GM23248 (cell line): ENCODE measurements at places on chromosomes 3 and 15. TPM values are rescaled to one million over a fixed set of nuclear protein-coding genes. Genes with fewer than 3 reads are reported as not detected.

GRCh38 chr3:133487920-133488540, 85.5 kb upstream of the CDV3 start:
- H3K4me3 ChIP-seq, result no peak overlapping the region
- DNase-seq, result peak; percentile 53
- no peaks in the 10 kb centered on the region for H3K36me3 ChIP-seq
- peaks cover 15% of the 10 kb centered on the region for H3K4me1 ChIP-seq

DNA sequence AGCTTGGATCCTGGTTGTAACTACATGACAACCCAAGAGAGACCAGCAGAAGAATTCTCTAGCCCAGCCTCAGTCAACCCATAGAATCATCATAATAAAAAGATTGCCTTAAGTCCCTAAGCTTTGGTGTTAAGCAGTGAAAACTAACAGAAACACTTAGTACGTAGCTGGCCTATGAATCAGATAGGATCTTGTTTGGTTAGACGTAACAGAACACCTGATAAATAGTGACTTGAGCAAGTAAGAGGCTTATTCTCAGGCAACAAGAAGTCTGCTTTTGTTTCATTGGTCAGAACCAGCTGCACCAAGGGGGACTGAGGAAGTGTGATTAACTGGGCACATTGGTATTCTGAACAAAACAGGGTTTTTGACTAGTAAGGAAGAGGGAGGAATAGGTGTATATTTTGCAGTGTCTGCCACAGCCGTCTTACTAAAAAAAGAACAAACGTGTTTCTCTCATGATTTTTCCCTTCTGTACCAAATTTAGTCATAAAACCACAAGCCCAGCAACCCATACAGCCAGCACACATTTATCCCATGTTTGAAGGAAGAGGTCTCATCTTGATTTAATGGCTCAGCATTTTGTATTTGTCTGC, 53.3 kb upstream of the GLCE start:
- no peak overlapping the region for H3K4me3 ChIP-seq
- H3K27me3 ChIP-seq, result peaks cover 68% of the 10 kb centered on the region
- no peak for DNase-seq
- H3K27ac ChIP-seq, result no peak overlapping the region
- H3K36me3 ChIP-seq, result no peaks in the 10 kb centered on the region

- no peak overlapping the region for H3K4me3 ChIP-seq
- peaks cover 20% of the 10 kb centered on the region for H3K4me1 ChIP-seq
- peak; percentile 18 for DNase-seq
- H3K36me3 ChIP-seq, result no peaks in the 10 kb centered on the region
- H3K27ac ChIP-seq, result no peak overlapping the region
Observed at GRCh38 chr3:66259566-66260255, 38.9 kb downstream of the SLC25A26 start.

- H3K4me1 ChIP-seq, result peaks cover 27% of the 10 kb centered on the region
- H3K27me3 ChIP-seq, result no peaks in the 10 kb centered on the region
- DNase-seq, result no peak
- no peak overlapping the region for H3K27ac ChIP-seq
- no peaks in the 10 kb centered on the region for H3K36me3 ChIP-seq
Observed at GRCh38 chr3:172560026-172560425, 36.8 kb upstream of the TNFSF10 start.

Gene NEO1
- 13.6 and 14.7 TPM in 2 replicates for total RNA-seq

GRCh38 chr15:27871902-27872260, 227.2 kb downstream of the OCA2 start:
- H3K4me1 ChIP-seq, result no peaks in the 10 kb centered on the region
- no peak overlapping the region for H3K27ac ChIP-seq
- no peaks in the 10 kb centered on the region for H3K27me3 ChIP-seq
- H3K36me3 ChIP-seq, result no peaks in the 10 kb centered on the region
- DNase-seq, result no peak
- no peak overlapping the region for H3K4me3 ChIP-seq

DNA sequence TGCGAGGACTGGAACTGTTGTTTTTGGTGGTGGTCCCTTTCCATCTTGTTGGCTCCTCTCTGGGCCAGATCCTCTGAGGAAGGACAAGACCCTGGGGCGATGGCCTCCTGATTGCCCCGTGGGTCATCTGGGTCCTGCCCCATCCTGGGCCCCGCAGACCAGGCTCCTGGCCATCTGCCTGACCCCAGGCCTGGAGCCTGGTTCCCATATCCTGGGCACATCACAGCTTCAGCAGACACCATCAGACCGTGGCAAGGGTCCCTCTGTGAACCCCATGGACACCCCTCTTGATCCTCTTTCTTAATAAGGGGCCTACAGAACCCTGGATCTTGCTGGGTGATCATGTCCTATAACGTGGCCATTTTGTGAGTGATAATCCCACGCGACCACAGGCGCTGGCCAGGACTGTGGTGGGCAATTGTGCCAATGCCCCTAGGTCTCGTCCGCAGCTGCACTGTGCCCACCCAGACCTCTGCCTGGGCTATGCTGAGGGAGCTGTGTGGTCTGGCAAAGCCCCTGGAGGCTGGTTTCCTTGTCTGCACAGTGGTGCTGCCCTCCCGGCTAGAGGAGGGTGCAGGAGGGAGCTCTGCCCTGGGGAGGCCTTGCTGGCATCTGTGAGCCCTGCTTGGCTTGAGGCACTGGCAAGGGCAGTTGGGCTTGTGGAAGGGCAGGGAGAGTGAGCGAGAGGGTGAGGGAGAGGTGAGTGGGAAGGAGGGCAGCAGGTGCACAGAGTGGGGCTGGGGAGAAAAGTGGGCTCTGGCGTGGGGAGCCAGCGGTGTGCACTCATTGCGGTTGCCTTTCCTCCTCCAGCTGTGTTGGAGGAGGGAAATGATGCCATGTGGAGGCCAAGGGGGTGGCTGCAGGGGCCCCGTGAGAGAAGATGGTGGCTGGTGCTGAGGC, 53.1 kb upstream of the PRR23E start:
- H3K4me1 ChIP-seq, result no peaks in the 10 kb centered on the region
- no peak overlapping the region for H3K4me3 ChIP-seq
- no peak for DNase-seq
- no peaks in the 10 kb centered on the region for H3K36me3 ChIP-seq
- no peak overlapping the region for H3K27ac ChIP-seq

- H3K4me1 ChIP-seq, result no peaks in the 10 kb centered on the region
- no peaks in the 10 kb centered on the region for H3K27me3 ChIP-seq
- H3K36me3 ChIP-seq, result no peaks in the 10 kb centered on the region
Observed at GRCh38 chr15:100635406-100636071, 33.1 kb downstream of the ASB7 start.

Gene PODXL2
- 0.89 and 2.5 TPM in 2 replicates for total RNA-seq

DNA sequence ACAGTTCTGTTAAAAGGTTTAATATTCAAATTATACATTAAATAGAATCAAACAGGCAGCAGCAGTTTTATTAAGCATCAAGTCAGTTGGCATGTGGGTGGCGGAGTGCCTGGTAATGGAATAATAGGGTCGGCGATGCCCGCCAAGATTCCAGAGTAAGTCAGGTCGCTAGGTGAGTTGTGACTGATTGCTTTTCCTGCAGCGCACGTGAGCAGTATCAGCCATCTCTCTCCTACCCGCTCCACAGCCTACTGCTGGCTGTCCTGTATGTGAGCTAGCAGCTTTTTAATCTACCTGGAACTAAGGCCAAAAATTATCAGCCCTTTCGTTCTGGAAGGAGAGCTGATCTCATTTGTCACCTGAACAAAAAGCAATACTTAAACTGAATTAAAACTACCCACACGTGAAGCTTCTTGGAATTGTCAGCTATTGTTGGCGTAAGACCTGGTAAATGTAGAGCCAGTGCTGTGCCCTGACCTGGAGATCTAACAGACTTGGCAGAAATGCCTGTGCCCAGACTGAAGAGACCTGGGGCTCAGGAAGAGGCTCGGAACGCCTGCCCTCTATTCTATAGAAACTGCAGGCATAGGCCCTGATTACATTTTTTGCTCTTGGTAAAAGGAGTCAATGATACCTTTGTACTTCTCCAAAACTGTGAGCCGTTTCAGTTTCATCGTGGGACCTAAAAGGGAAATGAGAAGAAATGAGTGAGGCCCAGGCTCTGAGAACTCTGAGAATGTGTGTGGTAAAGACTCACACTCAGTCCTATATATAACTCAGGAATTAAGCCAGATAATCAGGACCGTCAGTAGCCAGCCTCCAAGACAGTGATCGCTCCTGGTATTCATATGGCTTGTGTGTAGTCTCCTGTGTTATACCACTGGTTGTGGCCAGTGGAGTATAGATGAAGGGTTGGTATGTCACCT, 21.9 kb downstream of the IDH3A start:
- peaks cover 23% of the 10 kb centered on the region for H3K36me3 ChIP-seq
- H3K27me3 ChIP-seq, result no peaks in the 10 kb centered on the region
- DNase-seq, result no peak

GRCh38 chr15:55897560-55898336, 95.7 kb downstream of the NEDD4 start:
- H3K27me3 ChIP-seq, result no peaks in the 10 kb centered on the region
- no peak overlapping the region for H3K4me3 ChIP-seq
- H3K27ac ChIP-seq, result peak overlapping the region; percentile 26; the same call in 1 of the 2 replicates
- H3K36me3 ChIP-seq, result no peaks in the 10 kb centered on the region
- DNase-seq, result peak; percentile 66
- peaks cover 18% of the 10 kb centered on the region for H3K4me1 ChIP-seq

Gene LRRC31
- not detected in 2 replicates for total RNA-seq

- H3K4me3 ChIP-seq, result no peak overlapping the region
- no peaks in the 10 kb centered on the region for H3K36me3 ChIP-seq
- H3K27ac ChIP-seq, result no peak overlapping the region
- no peak for DNase-seq
Observed at GRCh38 chr15:50800715-50801114, 35.2 kb upstream of the SPPL2A start.

- H3K27ac ChIP-seq, result no peak overlapping the region
- no peak overlapping the region for H3K4me3 ChIP-seq
- H3K27me3 ChIP-seq, result no peaks in the 10 kb centered on the region
- H3K36me3 ChIP-seq, result 0 out of 2 replicates have a peak, but pooled peaks cover 6% of the 10 kb centered on the region
Observed at GRCh38 chr3:190616637-190617036, 102.8 kb downstream of the IL1RAP start.

Gene PIF1
- 9.7 and 11.3 TPM in 2 replicates for total RNA-seq

DNA sequence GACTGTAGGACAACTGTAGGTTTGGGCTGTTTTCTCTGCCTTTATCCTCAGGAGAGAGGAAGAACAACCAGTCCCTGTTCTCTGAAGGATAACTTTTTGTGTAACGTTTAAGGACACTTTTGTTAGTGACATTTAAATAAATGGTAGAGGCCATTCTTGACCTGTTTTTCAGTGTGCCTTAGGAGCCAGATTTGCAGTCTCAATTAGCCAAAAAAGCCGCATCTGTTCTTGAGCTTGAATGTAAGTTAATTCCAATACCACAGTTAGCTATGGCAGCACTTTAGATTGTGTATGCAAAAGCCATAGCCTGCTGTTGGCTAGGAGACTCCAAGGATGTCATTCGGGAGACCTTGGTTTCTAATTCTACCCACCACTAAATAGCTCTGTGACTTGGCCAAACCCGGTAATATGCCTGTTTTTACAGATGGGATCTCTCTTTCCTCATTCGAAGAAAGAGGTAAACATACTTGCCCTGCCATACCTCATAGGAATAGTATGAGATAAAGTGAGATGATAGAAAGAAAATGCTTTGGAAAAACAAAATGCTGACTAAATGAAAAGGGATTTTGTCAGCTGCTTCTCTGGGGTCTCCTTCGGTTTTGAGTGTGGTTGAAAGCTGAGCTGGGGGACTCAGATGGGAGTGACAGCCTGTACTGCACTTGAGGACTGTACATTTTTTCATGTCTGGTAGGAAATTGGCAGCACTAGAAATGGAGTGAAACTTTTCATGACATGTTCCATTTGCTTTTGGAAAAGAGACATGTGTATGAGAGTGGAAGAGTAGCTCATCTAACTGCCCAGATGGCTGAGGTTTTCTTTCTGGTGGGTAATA, 57.3 kb upstream of the ROPN1 start:
- no peak overlapping the region for H3K27ac ChIP-seq
- no peaks in the 10 kb centered on the region for H3K4me1 ChIP-seq
- peaks cover 35% of the 10 kb centered on the region for H3K27me3 ChIP-seq

DNA sequence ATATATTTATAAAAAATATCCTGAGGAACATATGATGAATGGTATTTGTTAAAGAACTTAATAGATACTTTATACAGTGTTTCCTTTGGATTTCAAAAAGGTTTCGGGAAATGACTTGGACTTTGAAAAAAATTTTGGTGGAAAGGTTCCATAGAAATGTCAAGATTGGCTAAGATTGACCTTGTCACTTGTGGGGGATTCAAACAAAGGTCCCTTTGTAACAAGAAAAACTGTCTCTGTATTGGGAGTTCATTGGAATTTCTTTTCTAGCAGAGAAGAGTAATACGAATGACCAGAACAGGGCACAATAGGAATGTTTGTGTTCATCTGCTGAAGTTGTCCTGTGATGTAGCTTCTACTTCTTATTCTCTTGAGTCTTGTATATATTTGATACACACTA, 43.2 kb downstream of the ARHGEF26 start:
- no peak overlapping the region for H3K27ac ChIP-seq
- no peak overlapping the region for H3K4me3 ChIP-seq
- H3K36me3 ChIP-seq, result no peaks in the 10 kb centered on the region
- H3K4me1 ChIP-seq, result no peaks in the 10 kb centered on the region

- no peak overlapping the region for H3K27ac ChIP-seq
- H3K4me1 ChIP-seq, result no peaks in the 10 kb centered on the region
- DNase-seq, result peak; percentile 18
- no peak overlapping the region for H3K4me3 ChIP-seq
Observed at GRCh38 chr3:155791190-155791589, 14.9 kb downstream of the C3orf33 start.

- no peaks in the 10 kb centered on the region for H3K36me3 ChIP-seq
- H3K4me3 ChIP-seq, result no peak overlapping the region
- peak; percentile 26 for DNase-seq
Observed at GRCh38 chr3:12461097-12461649, 23.1 kb upstream of the TSEN2 start.

Gene PDE8A
- 22.7 and 28.5 TPM in 2 replicates for total RNA-seq

DNA sequence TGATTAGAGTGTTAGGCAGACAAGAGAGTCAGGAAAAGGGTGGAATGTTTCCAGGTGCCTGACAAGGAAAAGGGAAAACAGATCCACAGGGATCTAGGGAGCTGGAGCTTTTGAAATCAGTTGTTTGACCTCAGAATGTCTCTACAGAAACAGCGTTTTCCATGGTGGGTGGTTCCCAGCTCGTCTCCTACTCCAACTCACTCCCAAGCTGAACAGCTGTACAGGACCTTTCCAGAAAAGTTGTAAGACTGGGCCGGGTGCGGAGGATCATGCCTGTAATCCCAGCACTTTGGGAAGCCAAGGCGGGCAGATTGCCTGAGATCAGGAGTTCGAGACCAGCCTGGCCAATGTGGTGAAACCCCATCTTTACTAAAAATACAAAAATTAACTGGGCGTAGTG, 55.7 kb upstream of the RYK start:
- no peak overlapping the region for H3K4me3 ChIP-seq
- peaks cover 25% of the 10 kb centered on the region for H3K4me1 ChIP-seq
- H3K36me3 ChIP-seq, result no peaks in the 10 kb centered on the region
- no peak overlapping the region for H3K27ac ChIP-seq
- H3K27me3 ChIP-seq, result no peaks in the 10 kb centered on the region
- no peak for DNase-seq

Gene ACTC1
- 7.6 and 21.4 TPM in 2 replicates for total RNA-seq

DNA sequence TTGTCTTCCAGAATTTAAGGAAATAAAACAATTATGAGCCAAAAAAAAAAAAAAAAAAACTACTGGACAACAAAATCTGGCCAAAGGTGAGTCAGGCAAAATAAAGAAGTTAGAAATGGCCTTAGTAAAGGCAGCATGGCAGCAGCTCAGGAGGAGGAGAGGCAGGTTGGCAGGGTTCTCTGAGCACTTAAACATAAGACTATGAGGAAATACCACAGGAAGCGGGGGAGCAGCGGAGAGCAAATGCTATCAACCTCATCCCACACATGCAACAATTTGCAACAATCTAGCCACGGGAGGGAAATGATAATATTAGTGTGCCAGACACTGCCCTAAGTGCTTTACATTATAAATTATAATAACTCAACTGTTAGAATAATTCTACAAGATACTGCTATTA, 247.3 kb upstream of the NSMCE3 start:
- H3K4me3 ChIP-seq, result no peak overlapping the region
- no peaks in the 10 kb centered on the region for H3K27me3 ChIP-seq
- no peaks in the 10 kb centered on the region for H3K4me1 ChIP-seq
- no peaks in the 10 kb centered on the region for H3K36me3 ChIP-seq
- H3K27ac ChIP-seq, result no peak overlapping the region

Gene MKRN3
- 0.13 and 0.76 TPM in 2 replicates for total RNA-seq
